ENCODE measurements at places on chromosomes 16 and 17.

DNA sequence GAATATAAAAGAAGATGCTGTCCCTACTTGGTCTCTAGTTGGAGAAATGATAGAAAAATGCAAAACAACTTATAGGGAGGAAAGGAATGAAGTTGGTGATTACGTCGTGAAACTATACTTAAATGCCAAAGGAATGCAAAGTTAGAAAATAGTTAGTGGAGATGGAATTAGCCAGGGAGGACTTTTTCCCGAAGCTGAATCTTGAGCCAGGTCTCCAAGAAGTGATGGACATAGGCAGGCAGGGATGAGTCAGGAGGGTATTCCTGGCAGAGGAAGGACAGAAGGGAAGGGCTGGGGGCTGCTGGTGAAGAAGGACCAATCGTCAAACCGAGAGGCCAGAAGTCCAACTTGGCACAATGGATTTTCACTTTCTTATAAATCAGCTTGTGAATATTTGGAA lies 1.8 kb downstream of the SNTB2 start:
- DNase-seq = no peak

- no peak for DNase-seq
These were observed 240.3 kb upstream of the IRX3 start for GRCh38 chr16:54526916-54527315.

GRCh38 chr16:30535777-30536190 lies 1.1 kb upstream of the ZNF747 start:
- DNase-seq = no peak

DNA sequence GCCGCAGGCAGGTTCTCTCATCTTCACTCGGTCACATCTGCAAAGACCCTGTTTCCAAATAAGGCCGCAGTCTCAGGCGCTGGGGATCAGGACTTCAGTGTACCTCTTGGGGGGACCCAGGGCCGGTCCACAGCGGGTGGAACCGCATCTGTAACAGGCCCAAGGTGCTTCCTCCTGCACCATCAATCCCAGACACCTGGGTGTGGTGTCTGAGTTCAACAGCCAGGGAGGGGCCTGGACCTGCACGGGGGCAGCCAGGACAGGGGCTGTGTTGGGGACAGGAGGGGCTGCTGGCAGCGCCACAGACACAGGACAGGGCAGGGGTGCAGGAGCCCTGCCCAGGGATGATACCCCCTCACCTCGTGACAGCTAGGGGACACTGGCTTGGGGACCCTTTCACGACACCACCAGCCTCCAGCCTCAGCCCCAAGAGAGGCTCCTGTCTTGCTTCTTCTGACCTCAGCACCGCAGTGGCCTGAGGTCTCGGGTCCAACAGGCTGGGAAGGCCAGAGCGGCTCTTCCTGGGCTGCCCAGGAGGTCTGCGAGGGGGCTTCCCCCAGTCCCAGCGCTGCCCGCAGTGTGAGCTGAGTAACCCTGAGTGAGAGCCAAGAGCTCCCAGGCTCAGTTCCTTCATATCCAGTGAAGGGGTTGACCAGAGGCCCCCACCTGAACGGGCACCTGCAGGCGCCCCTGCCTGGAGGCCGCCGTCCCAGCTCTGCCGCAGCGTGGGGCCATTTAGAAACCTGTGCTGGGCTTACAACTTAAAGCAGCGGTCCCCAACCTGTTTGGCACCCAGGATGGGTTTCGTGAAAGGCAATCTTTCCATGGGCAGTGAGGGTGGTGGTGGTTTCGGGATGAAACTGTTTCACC lies 30.7 kb upstream of the BAHCC1 start:
- no peak for DNase-seq

- DNase-seq = no peak
These were observed 578.8 kb downstream of the CDH11 start for GRCh38 chr16:64543031-64543430.

GRCh38 chr16:60648290-60648689 lies 1387.9 kb downstream of the CDH8 start:
- DNase-seq = no peak

GRCh38 chr17:58318065-58318481 lies 10.5 kb downstream of the TSPOAP1 start:
- peak; percentile 2 for DNase-seq

DNA sequence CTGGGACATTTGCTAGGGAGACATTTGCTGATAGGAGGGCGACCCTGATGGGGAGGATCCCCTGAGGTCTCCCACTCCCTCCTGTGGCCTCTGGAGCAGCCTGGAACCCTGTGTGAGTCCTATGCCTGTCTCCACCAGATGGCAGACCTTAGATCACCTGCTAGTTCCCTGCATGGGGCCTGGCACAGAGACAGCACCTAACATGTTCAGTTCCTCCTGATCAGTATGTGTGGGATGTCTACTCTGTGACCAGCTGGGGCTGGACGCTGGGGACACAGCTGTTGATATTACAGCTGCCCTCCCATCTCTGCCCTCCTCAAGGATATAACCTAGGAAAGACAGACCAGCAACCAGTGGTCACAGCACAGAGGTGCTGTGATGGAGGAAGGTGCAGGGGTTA lies 1.1 kb upstream of the ADCY7 start:
- DNase-seq = no peak

DNA sequence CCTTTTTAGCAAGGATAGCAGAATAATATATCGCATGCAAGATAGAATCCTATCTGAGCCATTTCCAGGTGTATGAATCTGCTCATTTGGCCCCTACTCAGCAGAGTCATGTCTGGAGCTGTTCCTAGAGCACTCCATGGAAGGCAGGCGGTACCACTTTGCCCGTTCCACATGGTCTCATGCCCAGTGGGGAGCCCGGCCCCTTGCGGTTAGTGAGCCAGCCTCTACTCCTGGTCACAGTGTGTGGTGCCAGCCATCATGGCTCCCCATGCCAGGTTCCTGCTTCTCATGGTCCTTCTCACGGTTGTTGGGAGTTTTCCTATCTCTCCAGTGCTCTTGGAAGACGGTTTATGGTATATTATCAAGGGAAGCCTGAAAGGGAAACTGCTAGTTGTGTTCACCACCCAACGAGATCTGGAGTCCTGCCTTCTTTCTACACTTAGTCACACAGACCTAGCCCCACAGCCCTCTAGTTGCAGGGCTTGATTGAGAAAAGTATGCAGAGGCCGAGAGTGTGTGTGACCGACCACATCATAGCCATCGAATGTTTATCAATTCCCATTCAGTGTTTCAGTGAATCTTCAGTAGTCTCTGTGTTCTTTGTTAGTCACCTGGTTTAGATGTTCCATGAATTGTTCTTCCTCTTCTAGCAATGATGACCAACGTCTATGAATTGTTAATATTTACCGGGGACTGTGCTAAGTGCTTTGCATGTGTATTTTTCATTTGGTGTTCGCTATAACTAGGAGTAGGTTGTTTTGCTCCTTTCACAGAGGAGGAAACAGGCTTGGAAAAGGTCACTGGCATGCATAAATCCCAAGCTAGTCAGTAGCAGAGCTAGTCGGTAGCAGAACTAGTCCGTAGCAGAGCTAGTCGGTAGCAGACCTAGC lies 9.6 kb downstream of the JPT2 start:
- no peak for DNase-seq

DNA sequence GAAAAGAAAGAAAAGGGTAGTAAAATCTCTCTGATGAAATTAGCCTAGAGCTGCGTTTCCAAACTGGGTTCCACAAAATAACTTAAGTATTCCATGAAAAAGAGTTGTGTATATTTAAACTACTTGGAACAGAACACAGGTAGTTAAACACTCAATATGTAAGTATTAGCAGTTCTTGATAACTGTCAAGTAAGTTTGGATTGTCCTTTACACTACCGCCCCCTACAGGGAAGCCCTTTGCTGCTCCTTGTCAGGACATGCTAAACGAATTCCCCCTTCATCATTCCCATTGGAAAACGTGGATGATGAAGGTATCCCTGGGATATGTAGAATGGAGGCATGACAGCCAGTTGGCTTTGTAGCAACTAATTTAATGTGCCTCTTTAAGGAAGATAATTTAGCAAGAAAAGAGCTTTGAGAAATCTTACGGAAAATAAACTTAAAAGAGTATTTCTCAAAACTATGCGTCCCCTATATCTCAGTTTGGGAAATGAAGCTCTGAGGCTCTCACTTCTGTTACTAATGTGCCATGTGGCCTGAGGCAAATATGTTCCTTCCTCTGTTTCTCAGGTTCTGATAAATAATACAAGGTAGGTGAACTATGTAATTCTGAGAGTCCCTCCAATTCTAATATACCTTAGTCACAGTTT lies 18.8 kb downstream of the NCBP3 start:
- DNase-seq = peak; percentile 68

- no peak for DNase-seq
These were observed 101.8 kb upstream of the NLRP1 start for GRCh38 chr17:5686074-5686635.

DNA sequence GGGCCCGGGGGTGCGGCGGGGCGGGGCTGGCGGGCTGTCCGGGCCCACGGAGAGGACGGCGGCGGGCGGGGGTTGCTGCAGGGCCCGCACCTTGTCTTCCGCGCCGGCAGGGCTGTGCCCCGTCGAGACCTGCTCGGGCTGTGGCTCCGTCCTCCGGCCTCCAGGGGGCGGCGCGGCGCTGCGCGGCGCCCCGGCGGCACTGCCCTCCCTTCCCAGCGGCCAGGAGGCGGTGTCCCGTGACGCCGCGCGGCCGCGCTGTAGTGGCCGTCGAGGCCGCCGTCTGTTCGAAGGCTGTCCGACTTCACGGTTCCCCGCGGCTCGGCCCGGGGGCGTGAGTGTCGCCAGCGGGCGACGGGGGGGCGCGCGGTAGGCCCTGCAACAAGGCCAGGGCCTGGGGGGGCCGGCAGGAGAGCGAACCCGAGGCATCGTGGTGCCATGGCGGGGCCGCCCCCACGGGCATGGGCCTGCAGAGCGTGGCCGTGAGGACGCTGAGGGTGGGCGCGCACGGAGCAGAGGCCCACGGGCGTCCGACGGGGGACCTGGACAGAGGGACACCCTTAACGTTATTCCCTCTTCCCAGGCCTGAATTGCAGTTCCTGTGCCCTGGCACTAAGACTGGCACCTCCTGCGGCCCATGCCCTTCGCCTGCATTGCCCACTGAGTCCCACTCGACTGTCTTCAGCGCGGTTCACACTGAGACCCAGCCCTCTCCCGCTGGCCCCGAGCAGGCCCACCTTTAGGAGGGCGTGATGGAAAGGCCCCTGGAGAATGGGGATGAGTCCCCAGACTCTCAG lies at the start of gene PLEKHG4:
Gene PLEKHG4 (plus strand): TSS at position 237 of the 794 bp plus-strand sequence. CDS start 513 bp downstream, at position 750.
- peak; percentile 56 for DNase-seq

DNA sequence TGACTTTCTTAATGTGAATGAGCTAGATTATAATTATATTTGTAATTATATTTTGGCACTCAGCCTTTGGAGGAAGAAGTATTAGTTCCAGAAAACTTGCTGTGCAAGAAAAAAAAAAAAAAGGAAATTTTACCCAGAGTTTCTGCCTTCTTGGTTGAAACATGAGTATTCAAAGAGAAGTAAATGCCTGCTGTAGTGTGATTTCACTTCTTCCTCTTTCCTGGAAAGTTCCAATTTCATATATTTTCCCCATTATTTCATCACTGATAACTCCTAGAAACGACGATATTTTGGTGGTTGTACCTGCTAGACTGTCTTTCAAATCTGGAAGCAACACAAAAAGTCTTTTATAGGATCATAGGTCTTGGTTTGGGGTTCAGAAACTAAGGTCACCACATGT lies 20.4 kb upstream of the MPHOSPH6 start:
- no peak for DNase-seq

GRCh38 chr16:65122724-65123395 lies 997 bp upstream of the CDH11 start:
- DNase-seq = peak; percentile 31
